ENCODE measurements at places on chromosomes 6 and 20. TPM values are rescaled to one million over a fixed set of nuclear protein-coding genes. Genes with fewer than 3 reads are reported as not detected.

FGD2 gene
- total RNA-seq, result 6.3 TPM

TTK gene
- 1.2 TPM for total RNA-seq

CEP162 gene
- total RNA-seq, result 14.6 TPM

DNA sequence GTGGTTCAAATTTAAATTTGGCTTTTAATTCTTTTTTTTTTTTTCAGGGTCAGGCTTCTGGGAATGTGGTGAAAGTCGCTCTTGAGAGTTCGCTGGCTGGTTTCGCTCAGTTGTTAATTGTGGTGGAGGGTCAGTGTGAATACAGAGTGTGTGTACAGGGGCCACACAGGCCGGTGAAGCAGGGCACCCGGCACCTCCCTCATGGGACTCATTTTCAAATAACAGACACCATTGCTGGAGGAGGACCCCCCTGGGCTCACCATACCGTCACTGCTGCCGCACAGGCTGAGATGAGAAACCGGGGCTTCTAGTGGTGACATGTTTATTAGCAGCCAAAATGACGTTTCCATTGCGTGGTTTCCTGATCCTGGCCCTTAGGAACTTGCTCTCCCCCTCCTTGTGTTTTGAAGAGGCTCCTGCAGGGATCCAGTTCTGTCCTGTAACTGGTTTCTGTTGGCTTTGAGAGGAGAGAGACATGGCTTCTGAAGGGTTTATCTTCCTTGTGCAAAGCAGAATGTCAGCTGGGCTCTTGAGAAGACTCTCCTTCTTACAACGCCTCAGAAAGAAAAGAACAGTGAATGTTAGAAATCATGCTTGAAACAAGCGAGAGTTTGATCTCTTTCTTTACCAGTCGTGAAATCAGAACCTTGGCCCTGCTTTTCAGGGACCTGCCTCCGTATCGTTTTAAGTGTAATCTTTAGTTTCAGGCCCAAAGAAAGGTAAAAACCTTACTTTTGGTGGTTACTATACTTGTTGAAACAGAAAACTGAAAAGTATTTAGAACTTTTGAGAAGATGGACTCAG is 37.8 kb downstream of the DUSP22 start:
- no peak for DNase-seq

- DNase-seq, result no peak
These were observed 13.2 kb upstream of the PXDC1 start for GRCh38 chr6:3764516-3765335.

VEGFA gene
- 3.6 TPM for total RNA-seq

DNA sequence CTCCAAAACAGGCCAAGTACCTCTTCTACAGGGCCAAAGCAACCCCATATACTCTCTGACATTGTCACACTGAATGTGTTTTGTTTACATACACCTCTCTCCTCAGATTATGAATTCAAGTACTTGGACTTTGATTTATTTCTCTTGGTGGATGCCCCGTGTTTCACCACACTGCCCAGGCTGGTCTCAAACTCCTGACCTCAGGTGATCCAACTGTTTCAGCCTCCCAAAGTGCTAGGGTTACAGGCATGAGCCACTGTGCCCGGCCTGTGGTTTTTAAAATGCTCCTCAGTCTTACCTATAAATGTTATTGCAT is 16.1 kb downstream of the CSNK2A1 start:
- no peak for DNase-seq

DNA sequence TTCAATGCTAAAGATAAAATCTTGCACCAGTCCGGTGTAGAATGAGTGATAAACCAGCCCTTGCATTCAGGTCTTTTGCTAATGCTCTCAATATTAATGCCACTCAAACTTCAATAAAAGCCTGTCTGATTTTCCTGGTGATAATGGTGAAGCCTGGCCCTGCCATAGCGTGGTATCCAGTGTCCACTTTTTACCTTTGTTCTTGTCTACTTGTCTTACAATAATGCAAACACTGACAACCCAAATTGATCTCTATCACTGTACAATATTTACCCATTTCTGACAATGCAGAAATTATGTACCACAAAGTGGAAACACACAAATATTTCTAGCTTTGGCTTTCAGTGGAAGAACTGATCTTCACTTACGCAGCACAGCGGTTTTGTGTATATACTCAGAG is 189.1 kb downstream of the ZDHHC14 start:
- no peak for DNase-seq

GRCh38 chr20:52087471-52087870 is 104.1 kb downstream of the ZFP64 start:
- no peak for DNase-seq

DNA sequence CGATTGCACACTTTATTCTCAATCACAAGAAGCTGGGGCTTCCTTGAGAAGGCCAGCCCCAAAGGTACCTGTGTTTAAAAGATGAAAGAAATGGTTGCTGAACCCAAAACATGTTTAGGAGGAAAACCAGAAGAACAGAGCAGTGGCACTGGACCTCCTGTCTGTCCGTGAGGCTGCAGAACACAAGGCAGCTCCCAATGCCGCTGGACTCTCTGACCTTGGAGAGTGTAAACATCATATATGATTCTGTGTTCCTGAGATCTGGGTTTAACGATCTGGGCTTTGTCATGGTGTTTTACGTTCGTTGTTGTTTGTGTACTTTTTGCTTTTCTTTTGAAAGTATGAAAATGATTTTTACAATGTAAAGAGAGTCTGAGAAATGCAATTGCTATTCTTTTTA is 106.1 kb downstream of the SLC22A3 start:
- DNase-seq, result no peak

GRCh38 chr6:126143761-126144251 is 157.5 kb downstream of the TRMT11 start:
- no peak for DNase-seq

- no peak for DNase-seq
These were observed 125.7 kb upstream of the RIPOR2 start for GRCh38 chr6:25061289-25061936.

GRCh38 chr6:160055813-160056212 is 65.8 kb upstream of the SLC22A1 start:
- no peak for DNase-seq

DNA sequence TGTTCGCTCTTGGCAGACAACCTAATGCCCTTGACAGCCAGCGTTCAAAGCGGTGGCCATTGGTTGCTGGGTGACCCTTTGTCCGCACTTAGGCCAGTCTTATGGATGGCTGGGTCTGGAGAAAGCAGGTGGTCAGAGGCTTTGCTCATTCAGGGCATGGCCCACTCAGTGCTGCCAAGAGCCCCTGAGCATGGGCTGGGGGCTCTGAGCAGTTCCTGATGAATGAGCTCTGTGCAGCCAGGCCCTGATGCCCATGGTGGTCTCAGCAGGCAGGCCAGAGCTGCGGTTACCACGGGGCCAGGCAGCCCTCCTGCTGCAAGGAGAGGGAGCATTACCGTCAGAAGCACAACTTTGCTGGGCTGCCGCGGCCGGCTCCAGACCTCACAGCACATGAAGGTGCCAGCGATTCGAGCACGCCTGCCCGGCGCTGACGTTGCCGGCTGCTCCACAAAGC is 36.3 kb downstream of the CDH4 start:
- no peak for DNase-seq

RBPJL gene
- total RNA-seq, result not detected

GRCh38 chr20:13678944-13679343 is 40.2 kb upstream of the TASP1 start:
- no peak for DNase-seq

CCN6 gene
- total RNA-seq, result not detected

- DNase-seq, result peak; percentile 86
These were observed 11.5 kb downstream of the NFKBIL1 start for GRCh38 chr6:31558631-31559500.

DNA sequence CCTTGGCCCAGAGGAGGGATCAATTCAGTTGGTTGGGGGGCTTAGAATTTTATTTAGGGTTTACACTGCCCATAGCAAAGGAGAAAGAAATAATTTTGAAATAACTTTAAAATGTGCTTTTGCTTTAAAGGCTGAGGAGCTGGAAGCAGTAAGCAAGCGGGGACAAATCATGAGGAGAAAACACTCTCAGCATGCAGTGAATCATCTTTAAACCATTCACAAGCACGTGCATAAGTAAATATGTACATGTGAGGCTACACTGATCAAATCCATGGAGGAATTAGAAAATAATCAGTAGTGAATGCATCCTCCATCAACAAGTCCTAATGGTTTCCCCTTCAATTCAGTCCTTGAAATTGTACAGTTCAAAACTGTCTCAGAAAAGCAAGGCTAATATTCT is 181.0 kb downstream of the MTFR2 start:
- DNase-seq, result no peak

- no peak for DNase-seq
These were observed 229.8 kb downstream of the HIVEP2 start for GRCh38 chr6:142714951-142715785.

DNA sequence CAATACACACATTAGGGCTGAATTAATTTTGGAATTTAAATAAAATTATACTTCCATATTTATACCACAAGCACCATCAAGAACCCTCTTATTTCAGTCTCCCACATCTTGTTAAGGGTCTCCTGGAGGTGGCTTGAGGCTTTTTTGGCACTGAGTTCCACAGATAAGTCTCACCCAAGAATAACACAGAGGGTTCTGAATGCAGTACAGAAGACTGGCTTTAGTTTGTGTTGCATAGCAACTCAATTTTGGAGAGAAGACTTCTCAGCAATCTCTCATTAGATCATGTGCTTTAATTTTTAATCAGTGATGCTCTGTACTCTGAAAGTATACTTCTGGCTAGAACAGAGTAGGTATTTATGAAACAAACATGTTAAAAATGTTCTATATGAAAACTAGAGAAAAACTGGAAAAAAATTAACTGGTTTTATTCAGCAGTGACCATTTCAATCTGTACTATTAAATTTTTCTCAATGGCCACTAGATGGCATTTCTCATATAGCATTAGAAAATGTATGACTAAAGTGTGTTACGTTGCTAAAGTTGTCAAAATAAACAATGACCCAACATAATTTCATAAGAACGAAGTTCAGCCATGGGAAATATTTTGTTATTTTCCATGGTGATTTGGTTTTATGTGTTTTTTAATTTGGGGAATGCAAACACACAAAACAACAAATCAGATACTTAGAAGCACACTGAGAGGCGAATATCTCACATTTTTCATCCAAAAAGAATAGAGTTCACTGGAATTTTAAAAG is 32.7 kb upstream of the MAP7 start:
- no peak for DNase-seq

GRCh38 chr6:90286884-90287488 is 9.7 kb downstream of the BACH2 start:
- peak; percentile 73 for DNase-seq

- DNase-seq, result no peak
These were observed 46.9 kb downstream of the OSTM1 start for GRCh38 chr6:108027594-108027993.

DNA sequence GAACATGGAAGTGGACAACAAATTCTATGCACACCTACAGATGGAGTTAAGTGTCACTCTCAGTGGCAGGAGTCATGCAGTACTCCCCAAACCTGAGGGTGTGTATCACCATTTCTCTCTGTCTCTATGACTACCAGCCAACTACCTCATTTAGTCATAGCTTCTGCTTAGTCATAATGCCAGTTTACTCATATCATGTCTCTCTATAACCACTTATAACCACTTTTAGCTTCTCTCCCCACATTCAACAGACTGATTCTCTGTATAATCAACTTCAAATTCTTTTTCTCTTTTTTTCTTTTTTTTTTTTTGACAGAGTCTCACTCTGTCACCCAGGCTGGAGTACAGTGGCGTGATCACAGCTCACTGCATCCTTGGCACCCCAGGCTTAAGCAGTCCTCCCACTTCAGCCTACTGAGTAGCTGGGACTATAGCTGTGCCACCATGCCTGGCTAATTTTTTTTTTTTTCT is 13.8 kb upstream of the GTF3C6 start:
- DNase-seq, result peak; percentile 38

DNA sequence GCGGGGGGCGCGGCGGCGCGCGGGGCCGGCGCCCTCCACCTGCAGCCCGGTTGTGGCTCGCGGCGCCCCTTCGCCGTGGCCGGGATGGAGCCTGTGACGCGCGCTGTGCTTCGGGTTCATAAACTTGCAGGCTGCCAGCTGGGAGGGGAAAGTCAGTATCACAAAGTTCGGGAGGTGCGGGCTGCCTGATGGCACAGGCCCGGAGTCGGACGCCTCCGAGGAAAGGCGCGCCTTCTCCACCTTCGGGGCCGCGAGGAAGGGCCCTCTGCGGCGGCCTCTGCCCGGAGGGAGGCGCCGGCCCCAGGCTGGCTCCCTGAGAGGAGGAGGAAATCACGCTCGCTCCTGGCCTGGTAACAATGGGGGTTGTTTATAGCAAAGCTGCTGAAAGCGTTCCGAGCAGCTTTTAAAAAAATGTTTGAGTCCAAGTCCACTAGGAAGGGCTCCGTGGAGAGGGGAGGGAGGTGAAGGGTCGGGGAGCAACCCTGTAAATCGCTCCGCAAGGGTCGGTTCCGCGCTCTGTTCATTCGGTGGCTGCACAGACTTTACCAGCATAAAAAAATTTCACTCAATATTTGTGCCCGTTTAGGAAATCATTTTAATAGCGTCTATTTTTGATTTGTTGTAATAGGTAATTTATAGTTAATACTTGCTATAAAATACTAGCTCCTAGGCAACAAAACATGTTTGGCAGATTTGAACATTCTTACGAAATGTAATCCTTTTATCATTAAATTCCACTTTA is 1.0 kb downstream of the AFDN start:
- DNase-seq, result no peak

MYB gene
- total RNA-seq, result 0.40 TPM

HLA-DMB gene
- 28.1 TPM for total RNA-seq

ARMC2 gene
- 9.7 TPM for total RNA-seq

DNA sequence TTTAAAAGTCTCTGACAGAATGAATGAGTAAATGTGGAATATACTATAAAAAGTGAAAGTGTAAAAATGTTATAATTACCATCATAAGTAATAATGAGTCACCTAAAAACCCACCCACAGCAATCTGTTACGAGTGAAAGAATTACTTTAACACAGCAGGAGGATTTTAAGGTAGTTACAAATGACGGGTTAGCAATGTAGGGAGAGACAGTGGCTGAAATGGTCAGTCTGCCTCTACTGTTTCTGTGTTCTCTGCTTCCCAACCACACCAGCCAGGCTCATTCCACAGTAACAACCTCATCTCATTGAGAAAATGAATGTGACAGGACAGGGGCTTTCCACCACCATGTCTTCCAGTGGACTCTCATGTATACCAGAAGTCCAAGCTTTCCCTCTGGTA is 124.4 kb upstream of the KCNK16 start:
- DNase-seq, result no peak

PRPH2 gene
- total RNA-seq, result 0.16 TPM

DNA sequence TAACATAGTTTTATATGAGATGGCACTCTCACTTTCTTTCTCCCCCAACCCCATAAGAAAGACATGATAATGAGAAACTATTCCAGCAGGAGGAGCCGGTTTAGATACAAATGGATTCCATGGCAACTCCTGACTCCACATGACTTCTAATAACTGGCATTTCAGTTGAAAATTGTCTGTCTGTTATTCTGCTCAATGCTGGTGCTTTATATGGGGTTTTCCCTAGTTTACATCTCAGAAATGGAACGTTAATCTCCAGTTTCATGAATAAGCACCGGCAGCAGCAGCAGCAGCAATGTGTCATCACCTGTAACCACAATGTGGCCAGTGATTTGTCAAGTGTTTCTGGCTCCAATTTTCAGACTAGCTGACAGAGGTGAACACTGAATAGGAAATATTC is 8.0 kb upstream of the SIM1 start:
- DNase-seq, result no peak

All from natural killer cell (primary cell).